Stimulated activated CD8-positive, alpha-beta memory T cell treated with anti-CD3 and anti-CD28 coated beads, Interleukin-7, amount 100 ng/mL, for 48 hours (primary cell): ENCODE measurements at places on chromosomes 1 and 21.

GRCh38 chr1:46158312-46159281, 16.3 kb upstream of the TSPAN1 start:
- no peak for DNase-seq

DNA sequence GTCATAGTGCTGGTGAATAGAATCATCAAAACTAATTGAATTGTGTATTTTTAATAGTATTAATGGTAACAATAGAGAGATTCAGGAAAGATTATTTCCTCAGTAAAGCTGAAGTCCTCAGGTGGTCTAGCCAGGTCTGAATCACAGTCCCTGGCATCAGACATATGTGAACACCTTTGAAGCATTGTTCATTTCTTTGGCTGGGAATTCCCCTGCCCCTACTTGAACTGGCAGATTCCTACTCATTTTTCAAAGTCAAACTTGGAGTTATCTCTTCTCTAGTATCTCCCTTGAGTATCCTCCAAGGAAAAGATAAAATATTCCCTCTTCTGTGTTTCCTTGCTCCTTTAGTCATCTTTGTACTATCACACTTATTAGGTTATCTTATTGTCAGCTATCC, 759.8 kb downstream of the ADGRL2 start:
- no peak for DNase-seq

DNA sequence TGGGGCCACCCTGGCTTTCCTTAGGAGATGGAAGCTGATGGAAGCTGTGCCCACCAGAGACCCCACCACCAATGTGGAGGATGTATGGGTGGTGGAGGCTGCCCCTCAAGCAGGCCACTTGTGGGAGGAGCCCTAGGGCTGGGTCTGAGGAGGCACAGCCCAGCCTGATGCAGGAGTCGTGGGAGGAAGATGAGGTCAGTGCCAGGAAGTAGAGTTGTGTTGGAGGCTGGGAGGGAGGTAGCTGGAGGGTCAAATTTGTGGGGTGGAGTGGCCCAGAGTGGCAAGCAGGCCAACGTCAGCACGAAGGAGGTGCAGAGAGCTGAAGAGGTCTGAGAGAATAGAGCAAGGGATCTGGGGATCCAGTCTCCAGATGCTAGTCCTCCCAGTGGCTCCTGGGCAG, 119.0 kb upstream of the USP24 start:
- DNase-seq, result no peak

DNA sequence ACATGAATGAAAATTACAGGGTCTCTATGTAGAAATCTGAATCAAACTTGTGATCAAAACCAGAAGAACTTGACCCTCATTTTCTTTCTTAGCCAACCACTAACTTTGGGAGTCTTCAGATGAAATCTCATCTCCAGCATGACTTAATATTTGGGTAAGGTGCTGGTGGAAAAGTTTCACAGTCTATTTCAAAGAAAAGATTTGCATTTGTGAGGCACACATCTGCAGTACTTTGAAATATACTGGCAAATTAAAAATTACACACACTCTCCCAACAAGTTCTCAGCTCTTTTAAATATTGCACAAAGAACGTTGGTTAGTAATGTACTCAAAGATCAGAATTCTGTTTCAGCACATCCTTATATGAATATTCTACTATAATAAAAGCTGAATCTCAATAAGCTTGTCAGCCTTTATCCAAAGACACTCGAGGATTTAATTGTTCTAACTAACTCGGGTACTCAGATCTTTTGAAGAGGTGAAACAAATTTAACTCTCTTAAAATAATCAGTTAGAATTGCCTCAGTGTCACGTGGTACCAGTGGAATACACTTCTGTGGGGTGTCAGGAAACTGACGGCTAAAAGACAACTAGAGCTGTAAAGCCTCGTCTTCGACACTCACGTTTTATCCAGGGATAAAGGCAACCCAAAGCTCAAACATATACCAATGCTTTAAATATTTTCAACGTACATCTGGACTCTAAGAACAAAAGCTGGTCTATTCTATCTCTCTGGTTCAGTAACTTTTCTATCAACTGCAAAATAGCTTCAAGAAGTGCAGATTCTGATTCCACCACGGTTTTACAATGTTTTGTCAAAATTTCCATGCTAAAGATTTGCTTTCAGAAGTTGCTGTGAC, 19.0 kb downstream of the SAMSN1 start:
- DNase-seq, result no peak

- DNase-seq, result no peak
Observed at GRCh38 chr1:55423376-55423775, 208.2 kb upstream of the USP24 start.

GRCh38 chr1:160522136-160522535, 919 bp downstream of the SLAMF6 start:
- no peak for DNase-seq

DNA sequence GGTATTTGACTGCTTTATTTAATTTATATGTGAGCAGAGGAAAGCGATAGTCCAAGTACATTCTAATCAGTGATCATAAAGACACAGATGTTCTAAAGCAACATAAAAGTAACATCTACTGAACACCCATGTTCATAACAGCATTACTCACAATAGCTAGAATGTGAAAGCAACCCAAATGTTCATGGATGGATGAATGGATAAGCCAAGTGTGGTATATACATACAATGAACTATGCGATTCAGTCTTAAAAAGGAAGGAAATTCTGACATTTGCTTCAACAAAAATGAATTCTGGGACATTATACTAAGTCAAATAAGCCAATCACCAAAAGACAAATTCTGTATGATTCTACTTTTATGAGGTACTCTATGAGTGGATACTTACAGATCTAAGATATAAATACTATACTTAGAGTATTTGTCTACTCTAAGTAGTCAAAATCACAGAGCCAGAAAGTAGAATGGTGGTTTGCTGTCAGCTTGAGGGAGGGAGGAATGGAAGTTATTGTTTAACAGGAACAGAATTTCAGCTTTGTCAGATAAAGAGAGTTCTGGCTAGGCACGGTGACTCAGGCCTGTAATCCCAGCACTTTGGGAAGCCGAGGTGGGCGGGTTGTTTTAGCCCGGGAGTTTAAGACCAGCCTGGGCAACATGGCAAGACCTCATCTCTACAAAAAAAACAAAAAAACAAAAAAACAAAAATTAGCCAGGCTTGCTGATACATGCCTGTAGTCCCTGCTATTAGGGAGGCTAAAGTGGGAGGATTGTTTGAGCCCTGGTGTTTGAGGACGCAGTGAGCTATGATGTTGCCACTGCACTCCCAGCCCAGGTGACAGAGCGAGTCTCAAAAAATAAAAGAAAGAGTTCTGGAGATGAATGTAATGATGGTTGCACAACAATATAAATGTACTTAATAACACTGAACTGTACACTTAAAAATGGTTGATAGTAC, 79.7 kb upstream of the ARHGAP29 start:
- DNase-seq, result no peak

DNA sequence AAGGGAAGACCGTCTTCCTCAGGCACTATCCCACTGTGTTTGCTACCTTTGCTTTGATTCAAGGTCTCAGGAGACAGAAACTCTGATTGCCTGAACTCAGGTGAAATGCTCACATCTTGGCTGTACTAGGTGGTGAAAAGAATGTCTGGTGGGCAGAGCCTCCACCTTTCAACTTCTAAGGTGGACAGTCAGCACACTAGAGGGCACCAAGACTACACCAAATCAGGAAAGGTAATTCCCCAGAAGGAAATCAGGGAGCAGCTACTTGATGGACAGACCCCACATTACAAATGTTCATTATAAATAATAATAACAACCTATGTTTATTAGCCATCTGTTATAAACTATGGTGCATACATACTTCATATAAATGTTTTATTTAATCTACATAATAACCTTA, 220.9 kb downstream of the ATG4C start:
- DNase-seq, result no peak

- DNase-seq, result no peak
Observed at GRCh38 chr1:15735304-15736037, 587 bp upstream of the SLC25A34 start.

DNA sequence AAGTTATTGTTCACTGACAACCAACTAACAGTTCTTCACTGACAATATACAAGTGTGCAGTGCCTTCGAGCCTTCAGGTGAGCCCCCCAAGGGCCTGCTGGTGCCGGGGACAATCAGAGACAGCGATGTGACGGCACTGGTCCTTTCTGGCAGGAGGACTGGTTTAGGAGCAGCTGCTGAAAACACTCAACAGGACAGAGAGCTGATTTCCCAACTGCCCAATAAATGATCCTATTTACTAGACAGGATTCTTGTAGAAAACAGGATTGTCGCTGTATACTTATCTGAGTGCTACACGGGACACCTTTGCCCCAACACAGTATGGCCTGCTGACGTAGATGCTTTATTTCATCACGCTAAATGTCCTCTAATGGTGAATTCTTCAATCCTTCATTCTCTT, 65.4 kb downstream of the TP53BP2 start:
- DNase-seq, result no peak

GRCh38 chr1:47179017-47179987, 10.5 kb downstream of the PDZK1IP1 start:
- peak; percentile 54 for DNase-seq

- DNase-seq, result no peak
Observed at GRCh38 chr1:165898837-165899236, 71.4 kb downstream of the UCK2 start.

GRCh38 chr1:155636397-155637153, 26.6 kb downstream of the MSTO1 start:
- DNase-seq, result no peak

GRCh38 chr1:58983633-58984245, 199.9 kb upstream of the JUN start:
- DNase-seq, result no peak

- DNase-seq, result no peak
Observed at GRCh38 chr1:193634470-193634869, 448.1 kb upstream of the B3GALT2 start.

DNA sequence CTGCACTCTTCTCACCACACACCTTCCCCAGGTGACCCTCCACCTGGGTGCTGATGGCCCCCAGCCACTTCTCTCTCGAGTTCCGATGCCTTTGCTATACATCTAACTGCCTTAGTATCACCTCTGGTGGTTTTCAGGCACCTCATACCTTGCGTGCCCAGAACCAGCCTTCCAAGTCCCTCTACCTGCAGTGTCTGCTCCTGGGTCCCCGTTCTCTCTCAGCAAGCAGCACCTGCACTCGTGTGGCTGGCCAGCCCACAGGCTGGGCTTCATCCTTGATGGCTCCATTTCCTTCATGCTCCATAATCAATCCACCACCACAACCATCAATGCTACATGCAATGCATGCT, 49.2 kb upstream of the EDN2 start:
- DNase-seq, result no peak

DNA sequence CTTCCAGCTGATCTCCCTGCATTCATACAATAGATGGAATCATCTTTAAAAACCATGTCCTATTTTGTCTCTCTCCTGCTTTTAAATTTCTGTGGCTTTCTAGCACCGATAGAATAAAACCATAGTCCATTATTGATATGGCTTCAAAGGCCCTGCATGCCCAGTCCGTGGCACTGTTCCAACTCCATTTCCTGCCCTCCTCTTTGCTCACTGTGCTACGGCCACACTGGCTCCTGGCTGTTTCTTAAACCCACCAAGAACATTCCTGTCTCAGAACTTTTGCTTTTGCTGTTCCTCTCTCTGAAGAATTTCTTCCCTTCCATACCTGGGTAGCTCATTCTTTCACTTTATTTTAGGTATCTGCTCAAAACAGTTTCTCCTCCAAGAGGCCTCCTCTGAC, 7.2 kb downstream of the SLAMF1 start:
- no peak for DNase-seq

DNA sequence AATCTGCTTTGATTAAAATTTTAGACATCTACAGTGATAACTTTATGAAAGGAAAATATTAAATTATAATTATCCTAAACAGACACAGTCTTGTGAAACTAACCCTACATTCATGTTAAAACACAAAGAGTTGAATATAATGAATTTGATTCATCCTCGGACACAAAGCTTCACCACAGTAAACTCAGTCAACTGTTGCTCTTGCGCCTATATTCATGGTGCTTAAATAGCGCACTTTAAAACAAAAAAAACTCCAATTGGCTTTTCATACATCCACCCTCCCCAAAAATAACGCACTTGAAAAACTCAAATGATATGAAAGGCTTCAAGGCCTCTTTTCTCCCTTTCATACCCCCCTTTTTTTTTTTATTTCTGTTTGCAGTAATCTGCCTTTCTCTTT, 260.3 kb downstream of the FAF1 start:
- DNase-seq, result no peak

GRCh38 chr1:47184090-47184821, 5.6 kb downstream of the PDZK1IP1 start:
- DNase-seq, result no peak

DNA sequence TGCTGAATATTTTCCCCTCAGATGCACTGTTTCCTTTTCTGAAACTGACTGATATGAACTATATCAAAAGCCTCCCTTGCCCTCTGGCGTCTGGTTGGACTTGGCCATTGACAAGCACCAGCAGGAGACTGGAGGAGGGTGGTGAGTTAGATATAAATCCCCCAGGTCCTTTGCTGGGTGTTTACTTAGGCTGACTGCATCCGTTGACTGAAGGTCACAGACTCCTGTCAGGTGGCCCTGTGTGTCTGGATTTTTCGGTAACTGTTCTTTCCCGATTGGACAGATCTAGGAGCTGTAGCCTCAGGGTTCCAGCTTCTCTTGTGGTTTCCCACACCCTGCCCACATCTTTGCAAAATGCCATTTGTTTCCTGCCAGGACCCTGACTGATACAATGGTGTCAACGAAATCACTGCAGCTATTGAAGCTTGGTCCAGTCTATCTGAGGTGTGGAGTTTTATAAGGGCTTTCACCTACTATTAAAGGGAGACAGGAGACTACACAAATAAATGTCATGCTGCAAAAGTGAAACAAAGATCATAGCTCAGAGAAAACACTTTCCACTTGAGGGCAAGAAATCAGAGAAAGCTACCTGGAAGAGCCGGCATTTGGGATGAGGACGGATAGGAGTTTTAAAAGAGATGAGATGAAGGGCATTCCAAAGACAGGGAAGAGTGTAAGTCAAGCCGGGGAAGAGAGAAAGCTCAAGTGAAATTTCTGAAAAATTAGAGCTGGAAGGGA, 1.5 kb upstream of the MAGI3 start:
- DNase-seq, result no peak

- DNase-seq, result no peak
Observed at GRCh38 chr1:208835097-208835463, 590.9 kb upstream of the PLXNA2 start.

DNA sequence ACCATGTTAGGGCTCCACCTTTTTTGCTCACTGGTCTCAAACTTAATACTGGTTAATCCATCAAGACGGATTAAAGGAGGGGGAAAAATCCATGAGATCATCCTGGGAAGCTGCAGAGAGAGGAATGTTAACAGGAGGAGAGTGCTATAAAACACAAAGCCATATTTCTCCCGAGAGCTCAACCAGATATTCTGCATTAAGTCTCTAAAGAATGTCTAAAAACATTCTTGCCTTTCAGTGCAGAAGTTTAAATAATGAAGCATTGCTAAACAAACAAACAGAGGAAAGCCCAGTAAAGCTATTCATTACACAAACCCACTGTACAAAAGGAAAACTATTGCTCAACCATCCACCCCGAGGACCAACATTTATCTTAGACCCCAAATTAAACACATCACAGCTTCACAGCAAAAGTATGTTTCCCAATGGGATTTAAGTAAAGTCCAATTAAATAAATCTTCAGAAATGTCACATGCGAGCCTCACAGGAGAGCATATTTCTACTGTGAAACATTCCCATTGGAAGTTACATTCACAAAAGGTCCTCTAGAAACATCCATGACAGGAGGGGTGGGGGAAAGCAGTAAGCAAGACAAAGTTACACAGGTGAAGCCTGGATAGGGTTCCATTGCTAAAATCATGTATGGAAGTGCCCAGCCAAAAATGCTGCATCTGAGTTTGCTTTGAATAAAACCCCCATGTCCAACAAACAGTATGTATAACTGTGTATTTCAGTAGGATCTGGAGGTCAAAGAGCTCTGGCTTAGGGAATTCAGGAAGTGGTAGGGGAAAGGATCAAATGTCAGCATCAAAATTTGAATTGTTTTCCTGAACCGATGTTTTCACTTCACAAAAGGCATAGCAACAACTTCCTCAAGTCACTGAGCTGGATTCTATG, 23.3 kb downstream of the DUSP10 start:
- DNase-seq, result no peak
